HepG2 (cell line): ENCODE measurements at places on chromosomes 3 and 15. TPM values are rescaled to one million over a fixed set of nuclear protein-coding genes. Genes with fewer than 3 reads are reported as not detected.
A peak's percentile ranks its signal among the peaks of the same experiment; 100 is the strongest.

GRCh38 chr3:13106308-13107001 is 33.2 kb upstream of the IQSEC1 start:
- 0 out of 2 replicates have a peak, but pooled peaks cover 1% of the 10 kb centered on the region for H3K36me3 ChIP-seq
- no peaks in the 10 kb centered on the region for H3K27me3 ChIP-seq
- DNase-seq: peak; percentile 40

GRCh38 chr3:11305509-11305908 is 33.3 kb downstream of the ATG7 start:
- peaks cover 27% of the 10 kb centered on the region for H3K36me3 ChIP-seq
- no peak overlapping the region for H3K4me3 ChIP-seq
- H3K27ac ChIP-seq: no peak overlapping the region
- H3K4me1 ChIP-seq: no peaks in the 10 kb centered on the region
- H3K27me3 ChIP-seq: no peaks in the 10 kb centered on the region
- no peak for DNase-seq

The DPPA2 gene
- total RNA-seq: not detected in 2 replicates

DNA sequence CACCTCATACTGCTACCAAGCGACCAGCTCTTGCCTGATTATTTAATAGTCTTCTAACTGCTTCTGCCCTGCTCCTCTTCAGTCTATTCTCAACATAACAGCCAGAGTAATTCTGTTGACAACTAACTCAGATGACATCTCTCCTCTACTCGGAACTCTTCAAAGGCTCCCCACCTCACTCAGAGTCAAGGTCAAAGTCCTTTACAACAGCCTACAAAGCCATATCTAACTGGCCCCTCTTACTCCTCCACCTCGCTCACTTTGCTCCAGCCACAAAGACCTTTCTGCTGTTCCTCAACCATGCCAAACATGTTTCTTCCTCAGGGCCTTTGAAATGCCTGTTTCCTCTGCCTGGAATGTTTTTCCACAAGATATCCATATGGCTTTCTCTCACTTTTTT is 43.6 kb downstream of the PIK3R4 start:
- no peaks in the 10 kb centered on the region; the same call in 1 of the 2 replicates for H3K36me3 ChIP-seq
- no peaks in the 10 kb centered on the region for H3K27me3 ChIP-seq
- peaks cover 15% of the 10 kb centered on the region for H3K4me1 ChIP-seq
- no peak overlapping the region for H3K4me3 ChIP-seq
- DNase-seq: peak; percentile 80

- H3K27me3 ChIP-seq: no peaks in the 10 kb centered on the region
- H3K4me3 ChIP-seq: no peak overlapping the region
- no peaks in the 10 kb centered on the region for H3K4me1 ChIP-seq
- DNase-seq: no peak
- H3K36me3 ChIP-seq: no peaks in the 10 kb centered on the region
- H3K27ac ChIP-seq: no peak overlapping the region
These were observed 70.4 kb downstream of the ST6GAL1 start for GRCh38 chr3:187000711-187001151.
